ENCODE measurements at places on chromosomes 12 and 14.

GRCh38 chr14:99896361-99896760, 103.1 kb downstream of the EML1 start:
- no peak for DNase-seq

DNA sequence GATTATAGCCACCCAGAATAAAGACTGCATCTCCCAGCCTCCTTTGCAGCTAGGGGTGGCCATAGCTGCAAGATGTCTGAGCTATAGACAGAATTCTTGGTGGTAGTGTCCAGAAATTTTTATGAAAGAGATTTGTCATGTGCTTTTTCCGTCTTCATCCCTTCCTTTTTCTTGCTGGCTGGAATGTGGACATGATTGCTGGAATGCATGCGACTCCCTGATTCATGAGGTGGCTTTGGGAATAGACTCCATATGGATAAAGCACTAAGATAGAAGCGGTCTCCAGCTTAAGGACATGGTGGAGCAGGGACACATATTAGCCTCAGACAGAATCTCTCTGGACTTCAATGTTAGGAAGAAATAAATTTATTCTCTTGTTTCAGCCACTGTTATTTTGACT, 10.0 kb upstream of the HSPB8 start:
- DNase-seq, result no peak

DNA sequence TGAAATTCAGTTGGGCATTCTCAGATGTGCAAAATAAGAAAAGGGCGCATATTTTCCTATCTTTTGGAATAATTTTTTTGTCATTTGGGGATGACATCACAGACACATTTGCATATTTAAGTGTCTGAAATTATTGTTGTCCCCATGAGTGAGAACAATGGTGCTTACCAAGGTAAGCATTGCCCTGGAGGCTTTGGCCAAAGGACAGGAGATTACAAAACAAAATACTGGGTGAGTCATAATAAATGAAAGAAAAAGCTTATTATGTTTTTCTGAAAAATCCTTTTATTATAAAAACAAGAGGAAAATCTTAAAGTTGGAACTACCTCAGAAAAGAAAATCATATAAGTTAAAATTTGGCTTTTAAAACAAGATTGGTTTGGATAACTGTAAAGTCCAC, 254.9 kb downstream of the BTG1 start:
- no peak for DNase-seq

DNA sequence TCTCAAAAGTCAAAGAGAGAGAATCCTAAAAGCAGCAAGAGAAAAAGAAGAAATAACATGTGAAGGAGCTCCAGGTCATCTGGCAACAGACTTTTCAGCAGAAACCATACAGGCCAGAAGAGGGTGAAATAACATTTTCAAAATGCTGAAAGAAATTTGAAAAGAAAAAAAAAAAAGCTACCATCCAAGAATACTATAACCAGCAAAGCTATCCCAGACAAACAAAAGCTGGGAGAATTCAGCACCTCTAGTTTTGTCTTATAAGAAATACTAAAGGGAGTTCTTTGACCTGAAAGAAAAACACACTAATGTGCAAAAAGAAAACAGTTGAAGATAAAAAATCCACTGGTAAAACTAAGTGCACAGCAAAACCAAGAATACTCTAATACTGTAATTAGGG, 36.8 kb downstream of the SLC41A2 start:
- DNase-seq, result no peak

GRCh38 chr12:104503191-104503590, 46.4 kb downstream of the CHST11 start:
- DNase-seq, result no peak

DNA sequence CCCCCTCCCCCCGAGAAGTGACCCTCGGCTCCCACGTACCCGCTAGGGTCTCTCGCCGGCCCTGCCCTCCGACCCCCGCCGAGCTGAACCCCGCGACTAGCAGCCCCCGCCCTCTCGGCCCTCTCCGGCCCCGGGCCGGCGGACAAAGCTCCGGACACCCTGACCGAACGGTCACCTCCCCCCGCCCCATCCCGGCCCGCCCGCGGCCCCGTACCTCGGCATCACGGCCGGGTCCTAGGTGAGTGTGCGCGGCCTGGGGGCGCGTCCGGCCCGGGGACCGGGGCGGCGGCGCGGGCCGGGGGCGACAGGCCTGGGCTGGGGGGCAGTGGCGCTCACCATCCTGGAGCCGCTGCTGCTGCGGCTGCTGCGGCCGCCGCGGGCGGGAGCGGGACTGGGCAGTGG, at the start of gene FIGNL2:
Gene FIGNL2, minus strand, starts transcription at position 393 of the 402 bp plus-strand sequence. CDS start 26,305 bp downstream, outside the sequence.
- DNase-seq, result no peak

- DNase-seq, result no peak
Observed at GRCh38 chr12:131420867-131421447, 289.9 kb upstream of the SFSWAP start.

GRCh38 chr12:9742661-9743060, 9.8 kb upstream of the CLECL1 start:
- DNase-seq, result no peak

DNA sequence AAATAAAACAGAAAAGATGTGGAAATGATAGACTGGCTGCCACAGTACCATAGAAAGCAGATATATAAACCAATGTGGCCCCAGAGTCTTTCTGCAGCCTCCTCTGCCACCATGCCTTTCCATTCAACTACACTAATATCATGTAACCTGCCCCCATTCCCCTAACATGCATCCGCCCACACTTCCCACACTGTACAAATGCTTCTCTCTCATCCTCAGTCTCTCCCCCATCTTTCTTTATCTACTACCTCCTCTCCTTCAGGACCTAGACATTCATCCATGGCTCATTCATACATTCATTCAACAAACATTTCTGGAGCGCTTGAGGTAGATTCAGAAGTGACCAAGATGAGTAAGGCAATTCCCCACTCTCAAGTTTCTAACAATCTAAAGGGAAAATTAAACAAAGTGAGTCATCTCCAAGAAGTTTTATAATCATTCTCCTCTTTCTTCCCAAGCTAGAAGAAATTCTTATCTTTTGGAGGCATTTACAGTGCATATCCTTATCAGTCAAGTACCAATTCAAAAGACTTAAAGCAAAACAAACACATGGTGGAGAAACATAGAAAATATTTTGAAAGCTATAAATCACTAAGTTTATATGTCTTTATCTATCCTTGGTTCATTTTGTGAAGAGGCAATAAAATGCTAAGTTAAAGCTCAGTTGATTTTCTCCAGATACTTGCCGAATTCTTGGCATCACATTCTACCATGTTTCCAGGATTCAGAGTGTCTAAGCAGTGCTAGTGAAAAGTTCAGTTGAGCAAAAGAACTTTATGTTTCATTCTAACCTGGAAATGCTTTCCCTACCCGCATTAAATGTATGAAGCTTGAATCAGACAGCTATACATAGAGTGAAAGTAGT, 70.5 kb upstream of the FRMD6 start:
- DNase-seq, result no peak

DNA sequence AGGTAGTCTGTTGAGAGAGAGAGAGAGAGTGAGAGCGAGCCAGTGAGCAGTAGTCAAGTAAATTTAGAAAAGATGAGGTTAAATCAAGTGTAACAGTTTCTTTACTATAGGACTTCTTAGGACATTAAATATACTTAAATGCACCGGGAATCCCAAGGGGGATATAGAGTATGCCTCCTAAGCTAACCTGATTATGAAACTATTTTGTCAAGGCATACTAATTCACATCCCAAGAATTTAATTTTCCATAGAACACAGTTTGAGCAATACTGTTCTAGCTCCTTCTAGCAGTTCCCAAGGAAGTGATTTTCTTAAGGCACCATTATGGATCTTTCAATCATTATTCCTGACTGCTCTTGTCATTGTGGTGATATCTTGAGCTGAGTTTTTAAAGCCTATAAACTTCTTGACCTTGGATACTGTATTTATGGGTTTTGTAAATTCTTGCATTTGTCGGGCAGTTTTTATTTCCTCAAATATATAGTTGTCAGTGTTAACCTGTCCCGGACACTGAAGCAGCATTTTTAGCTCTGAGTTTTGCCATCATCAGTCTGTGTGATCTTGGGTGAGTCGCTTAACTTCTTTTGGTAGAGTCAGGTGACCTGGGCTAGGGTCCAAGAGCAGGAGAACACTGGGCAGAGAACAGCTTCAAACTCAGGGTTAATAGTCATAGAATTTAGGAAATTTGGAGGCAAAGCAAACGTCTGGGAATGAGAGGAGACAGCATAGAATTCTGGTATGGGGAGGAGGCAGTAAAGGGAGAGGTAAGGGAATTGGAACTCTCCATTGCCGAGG, 196.5 kb upstream of the FRMD6 start:
- DNase-seq, result no peak

DNA sequence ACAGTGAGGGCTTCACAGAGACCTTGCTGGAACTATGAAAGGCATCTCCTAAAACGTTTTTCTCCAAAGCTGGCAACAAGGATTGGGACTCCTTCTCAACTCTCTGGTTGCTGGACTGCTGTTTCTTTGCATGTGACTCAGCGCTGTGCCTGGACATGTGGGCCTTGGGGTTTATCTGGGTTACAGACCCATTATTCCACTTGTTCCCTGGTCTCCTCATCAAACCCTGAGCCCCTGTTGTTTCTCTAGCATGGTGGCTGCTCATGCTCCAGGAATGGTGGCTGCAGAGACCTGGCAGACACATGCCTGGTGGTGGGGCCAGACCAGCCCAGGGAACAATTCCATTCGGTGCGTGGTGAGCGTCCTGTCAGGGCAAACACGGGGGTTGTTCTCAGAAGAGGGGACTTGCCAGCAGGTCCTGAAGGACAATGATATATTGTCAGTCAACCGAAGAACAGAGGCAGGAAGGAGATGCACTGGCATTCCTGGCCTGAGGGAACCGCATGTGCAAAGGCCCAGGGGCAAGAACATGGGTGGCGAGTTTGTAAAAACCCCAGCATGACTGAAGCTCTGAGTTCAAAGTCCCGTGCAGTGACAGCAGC, 320.1 kb upstream of the RTL1 start:
- no peak for DNase-seq

DNA sequence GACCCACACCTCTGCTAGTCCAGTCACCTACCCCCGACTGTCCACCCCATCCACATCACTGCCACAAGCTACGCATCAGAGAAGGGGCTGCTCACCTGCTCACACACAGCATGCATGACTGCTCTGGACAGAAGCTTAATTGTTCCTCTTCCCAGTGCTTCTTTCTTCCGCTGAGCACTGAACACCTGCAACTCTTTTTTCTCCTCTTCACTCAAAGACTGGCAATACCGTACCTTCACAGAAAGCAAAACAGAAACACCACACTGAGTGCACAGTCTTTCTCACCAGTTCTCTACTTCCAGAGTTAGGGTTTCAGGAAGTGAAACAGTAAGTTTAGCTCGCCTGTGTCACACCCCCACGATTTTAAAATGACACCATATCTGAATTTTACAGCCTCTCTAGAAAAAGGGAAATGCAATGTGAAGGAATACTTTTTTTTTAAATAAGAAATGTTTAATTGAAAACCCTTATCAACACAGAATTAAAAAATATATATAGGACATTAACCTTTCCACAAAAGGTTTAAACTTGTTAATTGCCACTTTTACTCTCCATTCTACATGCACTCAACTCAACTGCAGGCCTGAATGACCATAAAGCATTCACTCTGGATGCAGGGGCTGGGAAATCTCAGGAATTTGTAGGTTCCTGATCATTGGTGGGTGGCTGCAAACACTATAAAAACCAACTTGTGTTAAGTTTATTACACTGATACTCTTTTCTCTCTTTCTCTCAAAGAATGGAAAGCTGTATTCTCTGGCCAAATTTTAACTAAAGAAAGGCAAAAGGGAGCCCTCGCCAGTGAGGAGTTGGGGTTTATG, 120.0 kb downstream of the PRICKLE1 start:
- no peak for DNase-seq

- no peak for DNase-seq
Observed at GRCh38 chr14:81331229-81332021, 68.7 kb downstream of the STON2 start.

- DNase-seq, result no peak
Observed at GRCh38 chr14:66403183-66403582, 83.0 kb upstream of the CCDC196 start.

- no peak for DNase-seq
Observed at GRCh38 chr12:116236976-116237375, 40.5 kb downstream of the MED13L start.

DNA sequence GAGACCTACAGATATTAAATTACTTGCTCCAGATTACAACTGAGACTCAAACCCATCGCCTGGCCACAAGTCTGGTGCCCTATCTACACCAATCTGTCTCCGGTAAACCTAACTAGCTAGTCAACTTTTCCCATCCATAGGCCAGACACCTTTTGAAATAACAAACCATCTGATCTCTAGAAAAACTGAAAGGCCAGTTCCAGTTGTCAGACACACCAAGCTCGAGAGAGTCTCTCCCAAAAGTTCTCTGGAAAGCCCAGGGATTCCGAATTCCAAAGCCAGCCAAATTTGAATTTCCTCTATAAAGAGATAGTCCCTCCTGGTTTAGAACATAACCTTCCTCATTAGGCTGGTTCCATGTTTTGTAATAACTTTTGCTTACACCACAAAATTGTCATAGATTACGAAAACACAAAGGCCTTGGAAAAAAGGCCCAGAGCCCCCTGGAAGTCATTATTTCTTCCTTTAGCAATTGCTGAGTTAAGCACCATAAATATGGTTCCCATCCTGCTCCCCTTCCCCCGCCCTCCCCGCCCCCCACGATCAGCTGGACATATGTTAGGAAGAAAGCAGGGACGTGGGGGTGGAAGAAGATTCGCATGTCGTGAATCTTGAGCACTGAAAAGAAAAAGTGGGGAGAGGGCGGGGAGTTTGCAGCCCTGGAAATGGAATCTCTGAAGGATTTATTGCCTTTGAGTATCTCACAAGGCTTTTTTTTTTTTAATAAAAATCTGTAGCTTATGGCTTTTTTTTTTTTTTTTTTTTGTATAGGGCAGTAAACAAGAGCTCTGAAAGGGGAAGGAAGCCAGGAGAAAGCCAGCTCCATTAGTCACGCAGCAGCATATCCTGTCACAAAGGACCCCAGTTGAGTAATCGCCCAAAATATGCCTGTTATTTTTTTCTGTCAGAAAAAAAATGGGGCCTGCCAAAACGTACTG, 110.4 kb downstream of the ZFP36L1 start:
- peak; percentile 29 for DNase-seq

DNA sequence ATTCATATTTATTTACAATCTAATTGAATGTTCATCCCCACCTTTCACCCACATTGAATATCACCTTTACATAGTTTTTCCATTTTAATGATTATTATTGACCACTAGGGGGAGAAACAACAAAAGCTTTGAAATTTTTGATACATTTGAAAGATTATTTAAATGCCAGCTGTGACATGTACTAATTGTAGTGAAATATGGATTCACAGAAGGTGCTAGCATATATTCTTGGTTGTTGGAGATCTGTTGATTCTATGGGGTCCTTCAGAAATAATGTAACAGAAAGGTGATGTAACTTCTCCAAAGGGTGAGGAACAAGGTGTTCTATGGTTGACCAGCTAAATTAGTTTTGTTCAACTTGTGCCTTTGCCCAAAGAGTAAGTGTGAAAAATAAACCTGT, 22.4 kb upstream of the GPR33 start:
- no peak for DNase-seq

DNA sequence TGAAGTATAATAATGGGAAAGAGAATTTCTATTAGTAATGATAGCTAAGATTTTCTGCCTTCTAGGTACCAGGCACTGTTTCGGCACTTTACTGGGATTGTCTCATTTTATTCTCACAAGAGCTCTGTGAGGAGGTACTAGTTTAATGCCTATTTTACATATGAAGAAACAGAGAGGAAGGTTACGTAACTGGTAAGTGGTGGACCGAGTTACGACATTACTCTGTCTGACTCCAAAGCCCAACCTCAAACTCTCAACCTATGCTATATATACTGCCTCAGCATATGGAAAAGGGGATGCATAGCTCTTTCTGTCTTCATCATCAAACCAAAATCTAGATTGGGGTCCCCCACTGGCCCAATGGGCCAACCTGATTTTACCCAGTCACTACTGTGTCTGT, 133.5 kb downstream of the KTN1 start:
- DNase-seq, result no peak

Data from effector CD4-positive, alpha-beta T cell (primary cell).